Caco-2 (cell line): ENCODE measurements at places on chromosomes 4 and X.

- no peaks in the 10 kb centered on the region for H3K4me1 ChIP-seq
- DNase-seq, result no peak
- H3K4me3 ChIP-seq, result no peak overlapping the region
- no peaks in the 10 kb centered on the region for H3K27me3 ChIP-seq
- no peak overlapping the region for H3K27ac ChIP-seq
Observed at GRCh38 chr4:3514806-3515501, 17.3 kb downstream of the LRPAP1 start.

DNA sequence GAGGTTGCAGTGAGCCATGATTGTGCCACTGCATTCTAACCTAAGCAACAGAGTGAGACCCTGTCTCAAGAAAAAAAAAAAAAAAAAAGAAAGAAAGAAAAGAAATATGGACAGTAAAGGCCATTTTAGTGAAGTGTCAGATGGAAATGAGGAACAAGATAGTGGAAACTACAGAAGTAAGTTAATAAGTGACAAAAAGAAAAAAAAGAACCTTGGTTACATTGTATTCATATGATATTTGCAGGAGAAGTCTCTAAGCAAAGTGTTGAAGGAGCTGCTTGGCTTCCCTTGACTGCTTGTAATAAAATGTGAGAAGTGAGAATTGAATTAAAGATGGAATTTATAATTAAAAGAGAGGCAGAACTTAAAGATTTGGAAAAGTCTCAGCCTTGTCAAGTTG lies 73.2 kb downstream of the HOPX start:
- no peak overlapping the region for H3K4me3 ChIP-seq
- peaks cover 20% of the 10 kb centered on the region for H3K4me1 ChIP-seq
- H3K27ac ChIP-seq, result no peak overlapping the region
- no peaks in the 10 kb centered on the region for H3K36me3 ChIP-seq
- no peak for DNase-seq
- no peaks in the 10 kb centered on the region for H3K27me3 ChIP-seq

- H3K27ac ChIP-seq, result no peak overlapping the region
- H3K27me3 ChIP-seq, result no peaks in the 10 kb centered on the region
- H3K4me1 ChIP-seq, result no peaks in the 10 kb centered on the region
- no peak overlapping the region for H3K4me3 ChIP-seq
- no peak for DNase-seq
Observed at GRCh38 chr4:182724414-182724813, 192.8 kb downstream of the DCTD start.

DNA sequence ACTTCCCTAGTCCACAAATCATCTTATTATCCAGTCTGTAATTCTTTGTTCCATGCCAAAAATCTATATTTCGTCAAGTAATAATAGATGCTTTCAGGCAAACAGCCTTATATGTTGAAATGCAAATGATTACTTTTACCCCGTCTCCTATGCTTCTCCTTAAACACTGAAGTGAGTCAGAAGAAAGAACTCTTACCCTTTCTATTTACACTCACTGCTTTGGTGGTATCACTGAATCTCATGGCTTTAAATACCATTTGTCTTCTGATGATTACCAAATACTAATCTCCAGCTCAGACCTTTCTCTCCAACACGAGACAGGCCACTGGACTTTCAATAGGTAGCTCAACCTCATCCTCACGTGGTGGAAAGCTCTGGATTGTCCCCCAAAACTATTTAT lies 558.1 kb downstream of the IL1RAPL1 start:
- no peaks in the 10 kb centered on the region for H3K4me1 ChIP-seq
- no peak overlapping the region for H3K4me3 ChIP-seq
- H3K27me3 ChIP-seq, result no peaks in the 10 kb centered on the region
- no peak overlapping the region for H3K27ac ChIP-seq
- no peak for DNase-seq
- H3K36me3 ChIP-seq, result no peaks in the 10 kb centered on the region

DNA sequence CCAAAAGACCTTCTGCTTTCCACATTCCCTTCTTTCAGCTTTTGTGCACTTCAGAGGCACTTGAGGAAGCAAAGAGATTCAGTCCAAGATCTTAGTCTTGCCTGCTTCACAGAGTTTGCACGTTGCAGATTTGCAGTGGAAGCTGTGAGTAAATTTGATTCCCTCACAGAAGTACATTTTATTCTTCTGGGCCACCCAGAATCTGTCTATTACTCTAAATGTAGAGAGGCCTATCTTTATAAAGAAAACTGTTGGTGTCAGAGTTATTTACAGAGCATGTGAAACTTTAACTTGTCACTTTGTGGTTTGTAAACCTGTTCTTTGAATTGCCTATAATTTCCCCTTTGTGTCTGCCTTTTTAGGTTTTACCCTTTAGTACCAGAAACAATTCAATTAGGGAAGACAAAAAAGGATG lies 15.5 kb downstream of the SPRY1 start:
- no peak overlapping the region for H3K27ac ChIP-seq
- peaks cover 54% of the 10 kb centered on the region for H3K4me1 ChIP-seq
- H3K27me3 ChIP-seq, result no peaks in the 10 kb centered on the region
- H3K36me3 ChIP-seq, result no peaks in the 10 kb centered on the region

- H3K4me3 ChIP-seq, result no peak overlapping the region
- H3K27ac ChIP-seq, result no peak overlapping the region
- no peaks in the 10 kb centered on the region for H3K4me1 ChIP-seq
- no peaks in the 10 kb centered on the region for H3K36me3 ChIP-seq
- no peaks in the 10 kb centered on the region for H3K27me3 ChIP-seq
Observed at GRCh38 chr4:94978904-94979303, 221.1 kb downstream of the BMPR1B start.

DNA sequence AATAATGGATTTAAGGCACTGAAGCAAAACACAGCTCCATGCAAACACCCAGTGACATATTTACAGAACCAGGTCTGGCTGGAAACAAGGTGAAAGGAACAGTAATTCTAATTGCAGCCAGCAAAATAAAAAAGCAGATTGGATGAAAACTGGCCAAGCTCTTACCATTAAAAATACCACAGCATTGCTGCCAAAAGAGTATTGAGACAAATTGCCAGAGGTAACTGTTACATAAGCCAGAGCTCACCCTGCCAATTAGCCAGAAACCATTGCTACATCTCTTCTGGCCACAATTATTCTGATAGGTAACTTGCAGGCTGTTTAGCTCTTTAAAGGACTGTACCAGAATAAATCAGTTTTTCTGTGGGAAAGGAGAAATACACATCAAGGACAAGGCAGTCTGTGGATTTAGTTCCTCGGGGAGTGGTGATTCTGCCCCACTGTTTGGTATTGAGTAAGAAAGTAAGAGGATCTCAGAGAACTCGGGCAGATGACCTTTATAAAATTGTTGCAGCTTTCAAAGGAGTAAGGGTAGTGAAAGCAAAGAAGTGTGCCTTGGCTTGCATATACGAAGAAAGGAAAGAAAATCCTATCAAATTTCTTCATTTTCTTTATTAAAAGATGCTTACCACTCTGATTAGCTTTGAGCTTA lies 369.5 kb downstream of the PPP3CA start:
- H3K36me3 ChIP-seq, result no peaks in the 10 kb centered on the region
- H3K27me3 ChIP-seq, result no peaks in the 10 kb centered on the region
- no peak overlapping the region for H3K27ac ChIP-seq
- H3K4me3 ChIP-seq, result no peak overlapping the region

GRCh38 chr4:180169394-180169793 lies 2073.8 kb upstream of the TENM3 start:
- H3K4me3 ChIP-seq, result no peak overlapping the region
- no peak overlapping the region for H3K27ac ChIP-seq
- H3K36me3 ChIP-seq, result no peaks in the 10 kb centered on the region
- no peak for DNase-seq
- H3K27me3 ChIP-seq, result no peaks in the 10 kb centered on the region; the same call in 1 of the 2 replicates
- no peaks in the 10 kb centered on the region for H3K4me1 ChIP-seq

GRCh38 chr4:152115118-152115517 lies 354.3 kb upstream of the GATB start:
- H3K27ac ChIP-seq, result no peak overlapping the region
- H3K27me3 ChIP-seq, result no peaks in the 10 kb centered on the region
- no peak overlapping the region for H3K4me3 ChIP-seq
- no peaks in the 10 kb centered on the region for H3K4me1 ChIP-seq

DNA sequence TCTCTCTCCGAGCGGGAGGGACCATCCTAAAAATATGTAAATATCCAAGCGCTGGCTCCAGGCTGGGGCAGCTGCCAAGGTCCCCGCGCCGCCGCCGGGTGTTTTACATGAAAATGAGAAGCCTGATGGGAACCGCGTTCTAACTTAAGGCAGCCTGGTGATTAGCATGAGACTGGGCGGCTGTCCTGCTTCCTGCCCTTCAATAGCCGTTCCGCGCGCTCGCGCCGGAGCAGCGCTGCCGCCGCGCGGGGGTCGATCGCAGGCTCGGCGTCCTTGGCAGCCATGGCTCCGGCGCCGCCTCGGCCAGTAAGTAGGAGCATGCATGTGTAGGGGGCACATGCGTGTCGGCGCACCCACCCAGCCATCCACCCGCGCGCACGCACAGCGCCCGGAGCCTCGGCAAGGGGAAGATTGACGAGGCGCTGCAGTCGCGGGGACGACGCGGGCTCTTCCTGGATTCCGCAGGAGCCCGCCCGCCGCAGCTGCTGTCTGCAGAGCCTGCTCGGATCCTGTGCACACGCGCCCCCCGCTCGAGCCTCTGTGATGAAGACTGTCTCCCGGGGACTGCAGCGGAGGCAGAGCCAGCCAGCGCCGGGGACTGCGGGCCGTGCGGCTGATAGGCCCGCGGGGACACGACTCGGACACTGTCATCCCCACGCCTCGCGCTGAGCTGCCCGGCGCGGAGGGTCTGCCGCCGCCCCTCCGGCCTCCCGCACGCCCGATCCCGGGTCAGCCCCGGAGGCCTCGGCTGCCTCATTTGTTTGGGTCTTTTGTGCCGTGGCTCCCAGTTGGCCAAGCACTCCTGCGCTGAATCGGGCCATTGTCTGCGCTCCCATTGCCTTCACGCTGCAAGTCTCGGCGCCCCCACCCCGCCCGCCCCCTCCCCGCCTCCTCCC lies 734 bp downstream of the STOX2 start:
- H3K4me1 ChIP-seq, result no peaks in the 10 kb centered on the region
- no peak overlapping the region for H3K27ac ChIP-seq
- peak; percentile 39 for DNase-seq
- H3K36me3 ChIP-seq, result no peaks in the 10 kb centered on the region
- H3K27me3 ChIP-seq, result no peaks in the 10 kb centered on the region

DNA sequence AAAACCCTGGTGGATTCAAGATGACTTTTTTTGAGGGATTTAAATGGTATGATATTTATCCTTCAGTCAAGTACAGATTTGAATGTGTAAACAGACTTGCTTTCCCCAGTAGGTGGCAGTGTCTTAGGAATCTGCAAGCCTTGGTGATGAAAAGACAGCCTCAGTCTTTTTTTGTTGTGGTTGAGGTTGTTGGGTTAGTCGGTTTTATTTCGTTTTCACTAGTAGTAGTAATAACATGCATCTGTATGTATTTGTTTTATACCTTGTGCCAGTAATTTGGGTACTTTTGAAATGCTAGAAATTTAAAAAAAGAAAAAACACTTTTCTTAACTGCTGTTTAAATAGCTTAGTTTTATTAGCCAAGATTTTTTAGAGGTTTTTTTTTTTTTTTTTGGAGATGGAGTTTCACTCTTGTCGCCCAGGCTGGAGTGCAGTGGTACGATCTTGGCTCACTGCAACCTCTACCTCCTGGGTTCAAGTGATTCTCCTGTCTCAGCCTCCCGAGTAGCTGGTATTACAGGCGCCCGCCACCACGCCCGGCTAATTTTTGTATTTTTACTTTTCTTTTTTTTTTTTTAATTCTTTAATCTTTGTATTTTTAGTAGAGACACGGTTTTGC lies 39.2 kb downstream of the COPS4 start:
- H3K4me3 ChIP-seq, result no peak overlapping the region
- no peaks in the 10 kb centered on the region for H3K27me3 ChIP-seq

DNA sequence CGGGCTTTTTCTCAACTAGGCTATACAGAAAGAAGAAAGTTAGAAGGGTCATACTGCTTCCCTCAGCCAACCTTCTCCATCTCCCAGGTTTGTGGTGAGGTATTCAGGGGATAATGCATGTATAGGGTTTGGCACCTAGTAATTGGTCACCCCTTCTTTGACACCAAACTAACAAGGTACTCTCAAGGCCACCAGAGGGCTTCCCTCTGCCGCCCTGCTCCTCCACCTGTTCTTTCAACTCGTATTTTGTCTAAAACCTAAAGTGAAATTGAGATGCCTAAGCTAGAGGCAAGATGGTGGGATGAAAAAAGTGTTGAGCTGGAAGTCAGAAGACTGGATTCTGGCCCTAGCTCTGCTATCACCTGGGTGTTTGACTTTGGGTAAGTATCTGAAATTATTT lies 22.0 kb downstream of the CT47C1 start:
- H3K27me3 ChIP-seq, result no peaks in the 10 kb centered on the region
- no peaks in the 10 kb centered on the region for H3K4me1 ChIP-seq
- H3K27ac ChIP-seq, result no peak overlapping the region
- no peaks in the 10 kb centered on the region for H3K36me3 ChIP-seq

GRCh38 chrX:13252726-13253125 lies 67.1 kb downstream of the ATXN3L start:
- no peaks in the 10 kb centered on the region for H3K27me3 ChIP-seq
- H3K36me3 ChIP-seq, result no peaks in the 10 kb centered on the region
- no peak for DNase-seq
- no peak overlapping the region for H3K27ac ChIP-seq
- no peak overlapping the region for H3K4me3 ChIP-seq
- no peaks in the 10 kb centered on the region for H3K4me1 ChIP-seq

- no peaks in the 10 kb centered on the region for H3K27me3 ChIP-seq
- H3K27ac ChIP-seq, result no peak overlapping the region
- no peaks in the 10 kb centered on the region for H3K36me3 ChIP-seq
- no peak for DNase-seq
Observed at GRCh38 chr4:100170986-100171385, 19.3 kb downstream of the DDIT4L start.

GRCh38 chr4:73676861-73677323 lies 56.7 kb upstream of the RASSF6 start:
- H3K27ac ChIP-seq, result no peak overlapping the region
- H3K36me3 ChIP-seq, result no peaks in the 10 kb centered on the region
- H3K4me3 ChIP-seq, result no peak overlapping the region
- no peaks in the 10 kb centered on the region for H3K4me1 ChIP-seq

GRCh38 chrX:74248889-74249288 lies 55.1 kb upstream of the ZCCHC13 start:
- no peaks in the 10 kb centered on the region for H3K27me3 ChIP-seq
- no peak overlapping the region for H3K27ac ChIP-seq
- H3K4me3 ChIP-seq, result no peak overlapping the region
- no peak for DNase-seq

GRCh38 chrX:65509400-65509799 lies 25.2 kb downstream of the LAS1L start:
- H3K4me3 ChIP-seq, result no peak overlapping the region
- H3K36me3 ChIP-seq, result no peaks in the 10 kb centered on the region
- H3K4me1 ChIP-seq, result no peaks in the 10 kb centered on the region

DNA sequence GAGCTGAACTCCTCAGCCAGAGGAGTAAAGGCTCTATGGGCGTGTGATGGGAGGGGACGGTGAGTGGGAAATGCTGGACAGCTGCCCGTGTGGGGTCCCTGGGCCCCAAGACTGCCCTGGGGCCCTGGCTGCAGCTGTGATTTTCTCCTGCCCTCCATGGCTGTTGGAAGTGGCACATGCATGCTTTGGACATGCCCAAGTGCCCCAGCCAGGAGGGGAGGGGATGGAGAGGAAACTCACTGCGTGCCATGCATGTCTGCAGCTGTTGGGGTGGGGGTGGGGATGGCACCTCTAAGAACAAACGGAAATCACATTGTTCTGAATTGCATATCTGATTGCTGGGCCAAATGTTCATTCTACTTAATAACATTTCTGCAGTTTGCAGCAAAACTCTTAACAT lies 52.4 kb downstream of the MID2 start:
- no peaks in the 10 kb centered on the region for H3K36me3 ChIP-seq
- H3K27me3 ChIP-seq, result no peaks in the 10 kb centered on the region

- H3K27ac ChIP-seq, result peak overlapping the region; percentile 61
- H3K4me3 ChIP-seq, result peak overlapping the region; percentile 65
- no peaks in the 10 kb centered on the region for H3K36me3 ChIP-seq
- no peak for DNase-seq
Observed at GRCh38 chrX:47482065-47482511, 934 bp downstream of the ZNF41 start.
